CD4-positive, alpha-beta T cell treated with Interferon alpha-2 for 1 hour (primary cell): ENCODE measurements at places on chromosomes 1 and 21.

DNA sequence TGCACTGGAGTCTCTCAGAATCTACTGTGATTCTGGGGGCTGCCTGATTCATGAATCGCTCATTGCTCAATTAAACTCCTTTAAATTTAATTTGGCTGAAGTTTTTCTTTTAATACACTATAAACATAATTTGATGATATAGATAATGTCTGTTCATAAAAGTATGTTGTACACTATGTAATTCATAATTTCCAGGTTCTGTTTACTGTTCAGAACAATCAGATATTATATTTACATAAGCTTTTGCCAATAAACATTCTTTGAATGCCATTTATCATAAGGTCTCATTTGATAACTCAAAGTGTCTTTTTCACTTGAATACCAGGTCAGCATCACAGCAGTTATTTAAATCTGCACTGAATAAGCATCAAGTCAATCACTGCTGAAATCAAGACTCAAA lies 39.6 kb downstream of the PIGK start:
- DNase-seq, result no peak

DNA sequence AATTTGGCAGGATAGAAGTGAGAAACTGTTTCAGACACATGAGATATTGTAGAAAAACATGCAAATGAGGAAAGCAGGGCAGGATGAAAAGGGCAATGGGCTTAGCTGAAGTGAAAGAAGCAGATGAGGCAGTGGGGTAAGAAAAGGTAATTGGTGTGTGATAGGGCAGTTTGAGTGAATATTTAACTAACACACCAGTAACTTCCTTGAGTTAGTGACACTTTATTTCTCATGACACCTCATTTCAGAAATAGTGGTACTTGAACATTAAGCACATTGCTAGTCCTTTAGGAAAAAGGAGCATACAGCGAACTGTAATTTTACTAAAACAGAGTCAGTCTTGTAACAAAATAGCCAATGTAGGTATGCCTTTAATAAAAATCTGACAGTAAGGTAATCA lies 415.0 kb downstream of the DPYD start:
- no peak for DNase-seq

DNA sequence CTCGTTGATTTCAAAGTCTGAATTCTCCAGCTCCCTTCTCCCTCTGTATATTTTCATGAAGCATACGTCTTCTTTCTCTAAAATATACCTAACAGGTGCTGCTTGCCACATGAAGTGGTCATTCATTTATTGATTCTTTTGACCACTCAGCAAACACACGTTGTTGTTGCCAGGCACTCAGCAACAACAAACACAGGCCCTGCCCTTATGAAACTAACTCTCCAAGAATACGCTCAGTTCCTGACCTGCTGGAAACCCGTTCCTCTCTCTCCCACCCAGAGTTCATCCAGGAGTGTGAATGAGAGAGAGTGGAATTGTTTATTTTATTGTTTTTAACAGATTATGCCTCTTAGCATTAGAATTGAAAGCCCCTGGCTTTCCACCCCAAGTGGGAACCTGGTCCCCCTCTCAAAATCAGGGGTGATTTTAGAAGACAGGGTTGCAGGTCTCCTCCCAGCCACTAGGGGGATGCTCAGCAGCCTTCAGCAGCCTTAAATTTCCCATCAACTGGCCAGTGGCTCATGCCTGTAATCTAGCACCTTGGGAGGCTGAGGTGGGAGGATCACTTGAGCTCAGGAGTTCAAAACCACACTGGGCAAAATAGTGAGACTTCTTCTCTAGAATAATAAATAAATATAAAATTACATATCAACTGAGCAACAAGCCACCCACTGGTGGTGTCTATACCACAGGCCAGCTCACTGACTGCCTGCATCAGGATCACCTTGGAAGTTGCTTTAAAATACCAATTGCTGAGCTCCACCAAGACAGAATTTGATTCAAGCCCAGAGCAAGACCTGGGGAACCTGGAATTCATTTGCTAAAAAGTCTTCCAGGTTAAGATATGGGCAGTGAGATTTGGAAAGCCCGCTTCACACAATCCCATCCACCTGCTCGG lies 181.0 kb upstream of the KLHDC7A start:
- DNase-seq, result no peak

DNA sequence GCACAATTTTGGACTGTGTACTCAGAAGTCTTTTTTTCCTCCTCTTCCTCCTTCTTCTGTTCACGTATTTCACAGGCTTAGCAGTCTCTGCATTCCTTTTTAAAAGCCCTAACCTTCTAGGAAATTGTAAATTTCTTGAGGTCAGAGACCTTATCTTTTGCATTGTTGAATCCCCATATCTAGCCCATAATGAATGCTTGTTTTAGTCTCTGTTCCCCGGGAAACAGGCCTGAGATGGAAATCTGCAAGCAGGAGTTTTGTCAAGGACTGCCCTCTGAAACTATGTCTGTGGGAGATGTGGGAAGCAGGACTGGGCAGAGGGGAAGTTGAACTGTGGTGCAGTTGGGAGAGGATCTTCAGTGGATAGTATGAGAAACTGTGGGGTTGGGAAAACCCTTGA lies 272.2 kb upstream of the DAB1 start:
- no peak for DNase-seq

- no peak for DNase-seq
These were observed 1.0 kb upstream of the PSRC1 start for GRCh38 chr1:109283748-109284600.
